ENCODE measurements at places on chromosomes 6 and 20.
A peak's percentile ranks its signal among the peaks of the same experiment; 100 is the strongest.

- DNase-seq, result no peak
These were observed 116.0 kb upstream of the CITED2 start for GRCh38 chr6:139490482-139490881.

GRCh38 chr6:57317060-57317943 lies at the start of gene PRIM2:
Gene PRIM2 (plus strand): TSS chr6:57317630. CDS start chr6:57318446, 816 bp downstream.
- peak; percentile 90 for DNase-seq

DNA sequence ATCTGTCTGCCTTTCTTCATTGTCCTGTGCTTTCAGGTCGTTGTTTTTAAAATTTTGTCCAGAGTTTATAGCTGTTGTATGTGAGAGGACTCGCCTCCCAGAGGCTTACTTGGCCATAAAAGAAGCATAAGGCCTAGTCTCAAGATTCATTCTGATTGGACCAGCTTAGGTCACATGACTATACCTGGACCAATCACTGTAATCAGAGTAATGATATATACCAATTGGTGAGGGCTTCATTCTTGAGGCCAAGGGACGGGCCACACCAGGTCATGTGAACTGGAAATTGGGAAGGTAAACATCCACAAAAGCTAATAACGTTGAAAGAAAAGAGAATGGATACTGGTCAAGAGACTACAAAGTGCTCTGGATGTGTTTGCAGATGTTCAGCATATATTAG lies 141.4 kb upstream of the SULF2 start:
- DNase-seq, result no peak

- no peak for DNase-seq
These were observed 19.0 kb downstream of the SMAP1 start for GRCh38 chr6:70686548-70687133.

DNA sequence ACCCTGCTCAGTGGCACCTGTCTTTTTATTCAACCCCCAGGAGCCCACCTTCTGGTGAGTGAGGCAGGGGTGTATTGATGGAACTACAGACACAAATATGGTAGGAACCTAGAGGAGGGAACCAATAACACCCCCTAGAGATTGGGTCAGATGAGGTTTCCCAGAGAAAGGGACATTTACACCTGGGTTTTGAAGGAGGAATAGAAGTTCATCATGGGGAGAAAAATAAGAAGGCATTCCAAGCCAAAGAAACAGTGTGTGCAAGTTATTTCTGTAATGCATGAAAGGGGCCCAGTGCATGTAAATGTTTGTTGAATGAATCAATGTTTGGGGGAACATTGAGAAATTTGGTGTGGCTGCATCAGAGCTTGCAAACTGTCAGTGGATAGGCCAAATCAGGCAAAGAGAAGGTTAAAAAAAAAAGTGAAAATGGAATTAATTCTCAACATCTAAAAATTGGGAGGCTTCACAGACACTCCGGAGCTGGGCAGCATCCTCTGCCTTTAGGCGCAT lies 11.1 kb upstream of the KIAA1755 start:
- no peak for DNase-seq

DNA sequence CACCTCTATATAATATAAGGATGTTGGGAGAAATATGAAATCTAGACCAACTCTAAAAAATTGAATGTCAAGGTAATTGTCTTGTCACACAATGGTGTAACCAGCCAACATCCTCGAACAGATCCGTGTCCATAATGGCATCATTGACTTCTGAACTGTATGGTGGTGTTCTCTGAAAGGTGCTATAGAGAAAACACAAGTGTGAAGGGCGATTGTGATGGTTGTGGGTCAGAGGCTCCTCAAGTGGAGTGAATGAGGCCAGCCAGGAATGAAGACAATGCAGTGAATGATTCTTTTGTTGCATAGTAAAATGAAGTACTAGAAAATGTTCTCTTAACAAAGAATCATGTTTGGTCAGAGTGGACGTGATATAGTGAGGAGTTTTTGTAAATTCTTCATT lies 58.3 kb downstream of the CARMIL1 start:
- no peak for DNase-seq

DNA sequence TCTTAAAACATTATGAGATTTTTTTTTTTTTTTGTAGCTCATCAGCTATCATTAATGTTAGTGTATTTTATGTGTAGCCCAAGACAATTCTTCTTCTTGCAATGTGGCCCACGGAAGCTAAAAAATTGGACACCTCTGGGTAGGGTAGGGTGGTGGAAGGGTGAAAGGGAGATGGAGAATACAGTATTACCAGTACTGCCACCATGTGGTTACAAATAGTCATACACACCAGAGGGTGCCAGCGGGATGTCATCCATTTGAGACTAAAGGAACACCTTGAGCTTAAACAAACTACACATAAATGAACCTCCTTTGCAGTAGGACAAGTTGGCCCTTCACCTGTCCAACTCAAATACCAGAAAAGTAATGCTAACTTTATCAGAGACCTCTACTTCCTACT lies 601.9 kb downstream of the HTR1B start:
- DNase-seq, result no peak

DNA sequence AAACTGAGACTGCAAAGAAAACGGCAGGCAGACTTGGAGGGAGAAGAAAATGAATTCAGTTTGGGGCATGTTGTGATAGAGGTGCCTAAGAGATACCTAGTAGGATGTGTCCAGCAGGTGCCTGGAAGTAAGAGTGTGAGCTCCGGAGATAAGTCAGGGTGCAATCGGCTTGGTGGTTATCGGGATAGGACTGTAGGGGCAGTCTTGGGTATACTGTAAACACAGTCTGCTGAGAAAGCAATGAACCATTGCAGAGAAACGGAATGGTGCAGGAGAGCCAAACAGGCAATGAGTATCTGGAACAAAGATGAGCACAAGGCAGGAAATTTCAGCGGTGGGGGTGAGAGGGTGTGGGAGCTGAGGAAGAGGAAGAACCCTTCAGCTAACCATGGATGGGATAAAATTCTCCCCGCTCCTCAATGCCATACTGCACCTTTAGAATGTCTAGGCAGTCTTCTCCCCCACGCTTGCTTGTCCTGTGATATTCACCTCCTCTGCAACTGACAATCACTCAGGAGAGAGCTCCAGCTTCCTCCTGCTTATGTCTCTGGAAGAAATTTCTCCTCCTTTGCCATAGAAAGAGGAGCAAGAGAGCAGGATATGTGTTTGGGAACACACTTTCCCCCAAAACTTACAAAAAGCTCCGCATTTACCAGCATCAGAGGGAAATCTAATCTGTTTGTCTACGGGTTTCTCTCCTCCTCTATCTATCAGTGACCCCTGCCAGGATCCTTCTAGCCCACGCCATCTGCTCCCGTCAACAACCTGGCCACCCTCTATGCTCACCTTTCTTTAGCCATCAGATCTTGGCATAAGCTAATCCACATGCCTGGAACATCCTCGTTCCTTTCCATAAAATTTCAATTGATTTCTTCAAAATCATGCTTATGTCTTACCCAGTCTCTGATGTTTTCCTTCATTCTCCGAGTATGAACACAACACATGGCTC lies 381.7 kb upstream of the JARID2 start:
- no peak for DNase-seq

DNA sequence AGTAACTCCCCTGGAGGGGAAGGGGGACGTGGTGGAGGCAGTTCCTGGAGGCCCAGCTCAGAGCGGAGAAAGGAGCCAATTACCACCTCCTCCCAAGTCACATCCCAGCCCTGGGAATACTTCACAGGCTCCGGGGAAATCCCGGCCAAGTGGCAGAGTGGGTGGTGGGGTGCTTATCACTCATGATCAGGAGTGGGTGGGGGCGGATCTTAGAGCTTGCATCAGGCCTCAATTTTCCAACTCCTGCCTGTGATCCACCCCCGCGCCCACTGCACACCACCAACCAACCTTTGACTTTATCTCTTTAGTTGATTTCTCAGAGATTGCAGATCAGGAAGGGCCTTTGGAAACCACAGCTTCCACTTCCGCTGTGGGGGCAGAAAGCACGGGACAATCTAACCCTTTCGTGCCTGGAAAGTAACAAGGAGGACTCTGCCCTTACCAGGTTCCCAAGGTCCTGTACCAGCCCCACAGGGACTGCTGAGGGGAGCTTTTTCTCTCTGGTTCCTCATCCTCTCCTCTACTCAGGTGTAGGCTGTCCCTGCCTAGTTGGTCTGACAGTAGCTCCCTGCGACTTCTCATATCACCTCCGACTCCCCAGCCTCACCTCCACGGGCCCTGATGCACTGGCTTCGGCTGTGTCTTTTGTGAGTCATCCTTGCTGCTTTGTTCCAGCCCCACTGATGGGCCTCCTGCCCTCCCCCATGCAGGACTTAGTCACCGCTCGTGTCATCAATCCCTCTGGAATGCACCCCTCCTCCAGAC lies 24.9 kb upstream of the IER3 start:
- DNase-seq, result peak; percentile 52

GRCh38 chr6:11358904-11359830 lies 126.7 kb upstream of the NEDD9 start:
- DNase-seq, result no peak

- DNase-seq, result no peak
These were observed 223.9 kb downstream of the PRL start for GRCh38 chr6:22072949-22073348.

DNA sequence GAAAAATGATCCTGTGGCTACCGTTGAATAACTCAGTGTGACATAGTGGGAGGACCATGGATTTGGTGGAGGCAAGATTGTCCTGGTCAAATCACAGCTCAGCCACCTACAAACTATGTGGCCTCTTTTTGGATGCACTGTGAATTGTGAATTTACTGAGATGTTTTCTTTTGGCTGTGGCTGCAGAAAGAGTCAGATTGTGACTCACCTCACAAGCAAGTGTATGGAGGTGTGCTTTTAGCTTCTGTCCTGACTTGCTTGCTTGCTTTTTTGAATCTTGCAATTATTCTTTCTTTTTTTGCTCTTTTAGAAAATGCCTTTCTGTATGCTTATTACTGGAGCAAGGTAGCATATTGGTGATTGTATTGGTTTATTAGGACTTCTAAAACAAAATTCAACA lies 122.9 kb upstream of the FOXO3 start:
- DNase-seq, result no peak

DNA sequence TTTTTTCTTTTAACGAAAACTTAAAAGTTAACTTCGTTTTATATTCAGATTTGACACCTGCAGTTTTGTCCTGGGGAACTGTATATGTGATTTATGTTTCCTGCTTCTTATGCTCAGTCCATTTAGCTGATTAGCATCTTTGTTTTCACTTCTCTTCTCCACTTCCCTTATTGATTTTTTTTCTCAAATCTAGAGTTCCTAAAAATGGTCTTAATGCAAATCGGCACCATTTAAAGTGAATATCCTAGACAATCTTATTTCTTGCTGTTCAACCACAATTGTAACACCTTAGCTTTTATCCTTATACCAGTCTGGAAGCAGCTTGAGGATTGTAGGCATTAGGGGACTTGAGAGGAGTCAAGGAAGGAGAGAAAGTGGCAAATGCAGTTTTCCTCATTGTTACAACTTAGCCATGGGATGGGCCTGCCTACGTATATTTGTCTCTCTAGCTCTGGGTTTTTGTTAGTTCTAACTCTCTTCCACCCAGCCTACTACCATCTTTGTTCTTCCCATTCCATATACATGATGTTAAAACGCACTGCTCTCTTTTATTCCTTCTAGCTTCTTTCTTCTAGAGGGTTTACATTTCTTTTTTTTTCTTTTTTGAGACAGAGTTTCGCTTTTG lies 8.5 kb downstream of the QRSL1 start:
- DNase-seq, result no peak

DNA sequence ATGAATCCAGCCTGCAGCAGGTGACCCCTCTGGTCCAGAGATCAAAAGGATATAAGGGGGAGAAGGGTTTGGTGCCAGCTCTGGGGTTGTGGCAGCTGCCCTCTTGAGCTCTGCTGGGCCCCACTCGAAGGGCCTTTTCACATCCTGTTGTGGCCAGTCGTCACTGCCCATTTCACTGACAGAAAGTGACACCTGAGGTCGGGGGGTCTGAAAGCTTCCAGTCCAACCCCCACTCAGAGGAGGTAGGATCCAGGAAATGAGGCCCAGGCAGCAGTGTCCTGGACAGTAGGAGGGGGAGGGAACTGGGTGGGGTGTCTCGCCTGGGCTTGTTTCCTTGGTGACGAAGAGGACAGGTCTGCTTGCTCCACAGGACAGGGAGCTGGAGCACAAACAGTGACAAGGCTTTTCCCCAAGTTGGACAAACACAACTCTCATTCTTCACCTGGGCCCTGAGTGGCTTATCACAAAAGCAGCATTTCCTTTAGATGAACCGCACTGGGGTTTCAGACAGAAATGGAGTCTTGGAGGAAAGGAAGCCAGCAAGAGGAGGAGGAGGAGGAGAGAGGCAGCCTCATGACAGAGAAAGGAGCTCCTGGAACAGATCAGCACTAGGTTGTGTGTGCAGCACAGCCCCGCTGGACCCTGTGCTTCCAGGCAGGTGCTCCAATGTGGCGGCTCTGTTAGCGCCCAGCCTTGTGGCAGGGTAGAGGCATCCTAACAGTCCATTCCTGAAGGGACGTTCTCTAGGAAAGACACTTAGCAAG lies 11.0 kb downstream of the FRS3 start:
- no peak for DNase-seq

DNA sequence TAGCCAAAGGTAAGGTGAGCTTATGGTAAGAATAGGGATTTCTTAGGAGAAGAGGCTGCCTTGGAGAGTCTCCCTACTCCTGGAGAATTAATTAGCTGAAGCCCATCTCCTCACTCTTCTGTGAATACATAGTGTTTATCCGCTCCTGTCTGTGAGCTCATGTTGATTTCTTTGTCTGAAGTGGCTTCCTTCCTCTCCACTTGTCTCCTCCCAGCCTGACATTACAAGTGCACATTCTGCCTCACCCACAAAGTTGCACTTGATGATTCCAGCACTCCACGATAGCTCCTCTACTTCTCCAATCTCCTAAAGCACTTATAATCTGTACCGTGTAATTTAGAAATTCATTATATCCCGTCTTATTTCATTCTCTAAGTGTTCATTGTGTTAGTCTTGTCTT lies 287.2 kb downstream of the QKI start:
- DNase-seq, result no peak

GRCh38 chr6:7264686-7265384 lies 48.2 kb downstream of the SSR1 start:
- DNase-seq, result no peak

DNA sequence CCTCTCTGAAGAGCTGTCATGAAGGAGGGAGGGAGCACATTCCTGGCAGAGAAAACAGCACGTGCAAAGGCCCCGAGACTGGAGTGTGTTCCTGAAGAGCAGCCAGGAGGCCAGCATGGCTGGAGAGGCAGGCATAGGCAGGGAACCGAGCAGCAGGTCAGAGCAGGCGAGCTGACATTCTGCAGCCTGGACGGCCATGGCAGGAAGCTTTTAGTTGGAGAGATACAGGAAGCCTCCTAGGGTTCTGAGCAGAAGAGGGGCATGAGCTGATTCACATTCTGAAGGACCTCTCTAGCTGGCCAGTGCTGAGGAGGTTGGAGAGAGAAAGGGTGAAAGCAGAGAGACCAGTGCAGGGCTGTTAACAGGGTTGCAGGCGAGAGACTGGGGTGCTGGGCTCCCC lies 29.7 kb downstream of the POFUT1 start:
- DNase-seq, result no peak

GRCh38 chr6:167570460-167571400 lies 245.8 kb downstream of the TTLL2 start:
- no peak for DNase-seq

- no peak for DNase-seq
These were observed 260.8 kb downstream of the ZFAND3 start for GRCh38 chr6:38080360-38080759.

GRCh38 chr6:132872923-132873322 lies 58.6 kb downstream of the RPS12 start:
- no peak for DNase-seq

- no peak for DNase-seq
These were observed 11.0 kb downstream of the FAM135A start for GRCh38 chr6:70424291-70424690.

Measured in dorsolateral prefrontal cortex (tissue), 122 donors.